ENCODE measurements at places on chromosomes 5 and 9.

GRCh38 chr5:38707352-38708210, 138.2 kb upstream of the OSMR start:
- no peak for DNase-seq

GRCh38 chr5:94672746-94673145, 54.3 kb downstream of the SLF1 start:
- DNase-seq, result no peak

- no peak for DNase-seq
Measured at GRCh38 chr5:148967783-148968182, 95.1 kb downstream of the SH3TC2 start.

- no peak for DNase-seq
Measured at GRCh38 chr9:116312221-116312620, 158.6 kb downstream of the PAPPA start.

GRCh38 chr5:52999344-52999949, 10.3 kb downstream of the ITGA2 start:
- DNase-seq, result no peak

DNA sequence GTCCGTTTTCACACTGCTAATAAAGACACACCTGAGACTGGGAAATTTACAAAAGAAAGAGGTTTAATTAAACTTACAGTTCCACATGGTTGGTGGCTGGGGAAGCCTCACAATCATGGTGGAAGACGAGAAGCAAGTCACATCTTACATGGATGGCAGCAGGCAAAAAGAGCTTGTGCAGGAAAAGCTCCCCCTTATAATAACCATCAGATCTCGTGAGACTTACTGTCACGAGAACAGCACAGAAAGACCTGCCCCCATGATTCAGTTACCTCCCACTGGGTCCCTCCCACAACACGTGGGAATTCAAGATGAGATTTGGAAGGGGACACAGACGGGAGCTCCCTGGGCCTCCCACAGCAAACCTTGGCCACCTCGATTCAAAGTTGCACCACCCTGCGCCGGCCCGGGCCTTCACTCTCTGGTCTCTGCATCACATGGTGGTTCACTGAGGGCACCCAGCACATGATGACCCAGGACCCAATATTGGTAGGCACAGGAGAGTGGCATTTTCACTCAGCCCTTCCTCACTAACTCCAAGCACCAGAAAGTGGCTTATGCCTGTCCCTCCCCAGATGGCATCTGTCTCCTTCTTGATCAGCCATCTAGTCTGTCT, 21.0 kb upstream of the TDRD7 start:
- DNase-seq, result no peak

DNA sequence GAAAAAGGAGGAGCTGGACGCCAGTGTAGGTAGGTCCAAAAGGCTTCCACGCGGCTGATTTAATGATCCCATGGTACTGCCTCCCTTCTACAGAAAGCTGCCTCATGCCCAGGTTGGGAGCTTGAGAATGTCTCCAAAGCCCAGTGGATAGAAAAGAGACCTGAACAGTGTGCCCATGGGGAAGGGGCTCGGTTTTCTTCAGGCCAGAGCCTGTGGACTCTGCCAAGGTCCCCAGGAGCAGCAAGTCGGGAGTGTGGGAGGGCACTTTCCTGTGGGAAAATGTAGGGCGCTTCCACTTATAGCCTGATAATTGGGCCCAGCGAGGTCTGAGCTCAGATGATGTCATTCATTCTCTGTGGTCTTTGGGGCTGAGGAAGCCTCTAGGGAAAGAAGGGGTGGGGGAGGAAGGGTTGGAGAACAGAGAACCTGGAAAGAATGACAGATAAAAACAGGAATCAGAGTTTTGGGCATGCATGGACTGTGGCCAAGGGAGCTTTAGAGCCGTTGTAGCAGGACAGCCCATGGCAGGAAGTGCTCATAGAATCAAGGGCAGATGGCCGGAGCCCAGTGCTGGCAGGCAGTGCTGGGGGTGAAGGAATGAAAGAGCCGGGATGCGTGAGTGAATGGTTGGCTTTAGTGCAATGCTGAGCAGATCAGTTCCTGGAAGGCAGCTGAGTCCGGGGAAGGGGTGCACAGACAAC, 42.5 kb upstream of the SH3PXD2B start:
- DNase-seq, result peak; percentile 14

- no peak for DNase-seq
Measured at GRCh38 chr5:177222269-177222668, 81.2 kb downstream of the RAB24 start.

DNA sequence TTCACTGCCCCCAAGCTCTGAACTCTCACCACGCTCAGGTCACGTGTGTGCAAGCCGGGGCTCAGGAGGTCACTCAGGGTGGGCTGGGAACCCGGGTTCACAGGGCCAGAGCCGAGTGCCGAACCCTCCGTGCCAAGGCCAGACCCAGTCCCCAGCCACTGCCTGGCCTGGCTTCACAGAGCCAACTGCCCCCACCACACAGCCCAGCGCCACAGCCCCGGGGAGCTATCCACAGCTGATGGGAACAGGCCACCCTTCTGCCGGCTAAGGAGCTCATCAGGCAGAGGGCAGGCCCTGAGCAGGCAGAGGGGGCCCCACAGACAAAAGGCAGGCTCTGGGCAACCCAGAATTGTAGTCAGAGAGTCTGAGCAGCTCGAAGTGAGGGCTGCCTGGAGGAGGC, 117.0 kb downstream of the VAV2 start:
- DNase-seq, result peak; percentile 18
